Dorsolateral prefrontal cortex (tissue), 122 donors: ENCODE measurements at places on chromosomes 1 and 21. TPM values are rescaled to one million over a fixed set of nuclear protein-coding genes. Genes with fewer than 3 reads are reported as not detected.

DNA sequence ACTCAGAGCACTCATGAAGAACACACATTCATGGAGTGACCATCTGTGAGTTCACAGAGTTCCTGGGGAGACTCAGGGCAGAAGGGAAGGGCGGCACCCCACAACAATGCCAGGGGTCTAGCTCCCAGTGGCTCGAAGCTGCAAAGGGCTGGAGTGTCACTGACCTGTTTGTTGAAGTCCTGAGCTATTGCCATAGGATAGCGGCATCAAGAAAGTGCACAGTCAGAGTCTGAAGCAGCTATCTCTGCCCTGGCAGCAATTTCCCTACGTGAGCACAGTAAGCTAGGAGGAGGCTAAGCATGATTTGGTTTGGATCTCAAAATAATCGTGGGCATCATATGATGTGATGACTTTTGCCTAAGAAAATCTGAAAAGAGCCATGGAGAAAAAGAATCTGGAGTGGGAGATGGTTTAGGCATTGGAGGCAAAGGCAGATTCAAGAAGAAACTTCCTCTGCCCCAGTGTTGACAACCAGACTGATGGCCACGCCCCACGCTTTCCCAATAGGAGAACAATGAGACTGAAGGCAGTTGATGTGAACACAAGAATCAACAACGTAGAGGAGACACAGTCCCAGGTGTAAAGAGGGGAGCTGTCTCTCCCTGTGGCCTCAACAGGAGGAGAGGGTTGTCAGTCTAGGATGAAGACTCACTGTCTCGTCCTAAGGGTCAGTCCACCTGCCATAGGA lies 100.0 kb upstream of the SLC25A33 start:
- no peak for DNase-seq

- no peak for DNase-seq
Measured at GRCh38 chr1:38858833-38859560, 575 bp downstream of the RRAGC start.

GRCh38 chr1:41918450-41919043 lies at the start of gene HIVEP3:
Gene HIVEP3 (minus strand): TSS chr1:41918922.
- DNase-seq = peak; percentile 46

DNA sequence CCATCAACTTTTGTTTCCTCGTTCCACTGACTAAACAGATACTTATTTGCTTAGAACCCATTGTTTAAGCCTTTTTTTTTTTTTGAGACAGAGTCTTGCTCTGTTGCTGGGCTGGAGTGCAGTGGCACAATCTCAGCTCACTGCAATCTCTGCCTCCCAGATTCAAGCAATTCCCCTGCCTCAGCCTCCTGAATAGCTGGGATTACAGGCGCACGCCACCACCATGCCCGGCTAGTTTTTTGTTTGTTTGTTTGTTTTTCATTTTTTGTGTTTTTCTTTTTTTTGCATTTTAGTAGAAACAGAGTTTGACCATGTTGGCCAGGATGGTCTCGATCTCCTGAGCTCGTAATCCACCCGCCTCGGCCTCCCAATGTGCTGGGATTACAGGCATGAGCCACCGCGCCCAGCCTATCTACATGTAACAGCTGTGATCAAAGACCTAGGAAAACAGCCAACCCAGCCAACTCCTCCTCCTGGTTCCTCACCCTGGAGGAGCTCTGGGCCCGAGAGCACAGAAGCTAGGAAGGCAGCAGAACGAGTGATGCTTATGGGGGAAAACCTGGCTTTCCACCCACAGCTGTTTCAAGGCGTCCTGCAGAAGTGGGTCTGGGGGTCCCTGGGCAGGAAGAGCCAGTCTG lies 32.9 kb downstream of the KCNN3 start:
- no peak for DNase-seq

DNA sequence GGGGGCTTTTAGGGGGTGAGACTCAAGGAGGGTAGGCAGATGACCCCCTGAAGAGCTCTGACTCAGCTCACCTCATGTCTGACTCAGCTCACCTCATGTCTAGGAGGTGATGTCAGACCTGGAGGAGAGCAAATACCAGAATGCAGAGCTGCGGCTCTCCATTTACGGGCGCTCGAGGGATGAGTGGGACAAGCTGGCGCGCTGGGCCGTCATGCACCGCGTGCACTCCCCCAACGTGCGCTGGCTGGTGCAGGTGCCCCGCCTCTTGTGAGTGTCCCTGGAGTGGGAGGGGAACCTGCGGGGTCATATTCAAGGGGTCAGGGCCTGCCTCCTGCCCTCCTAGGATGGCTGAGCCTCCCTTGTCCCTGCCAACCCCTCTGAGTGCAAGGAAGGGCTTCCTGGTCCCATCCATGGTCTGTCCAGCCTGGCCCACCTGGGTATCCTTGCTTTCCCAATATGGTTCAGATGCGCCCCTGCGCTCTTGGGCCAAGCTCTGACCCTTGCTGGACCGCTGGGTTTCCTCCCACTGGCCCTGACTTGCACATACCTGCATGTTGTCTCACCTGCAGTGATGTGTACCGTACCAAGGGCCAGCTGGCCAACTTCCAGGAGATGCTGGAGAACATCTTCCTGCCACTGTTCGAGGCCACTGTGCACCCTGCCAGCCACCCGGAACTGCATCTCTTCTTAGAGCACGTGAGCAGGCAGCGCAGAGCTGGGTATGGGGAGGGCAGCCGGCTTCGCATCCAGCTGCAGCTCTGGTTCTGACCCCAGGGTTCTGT lies 9.1 kb downstream of the AMPD2 start:
- no peak for DNase-seq

- no peak for DNase-seq
Measured at GRCh38 chr1:44826375-44827196, 16.5 kb downstream of the PTCH2 start.

GRCh38 chr1:15883326-15883725 lies 35.8 kb downstream of the SPEN start:
- no peak for DNase-seq

- DNase-seq = no peak
Measured at GRCh38 chr1:51331206-51332100, 1.1 kb upstream of the TTC39A start.

- DNase-seq = no peak
Measured at GRCh38 chr1:156936721-156937220, 16.3 kb downstream of the LRRC71 start.

DNA sequence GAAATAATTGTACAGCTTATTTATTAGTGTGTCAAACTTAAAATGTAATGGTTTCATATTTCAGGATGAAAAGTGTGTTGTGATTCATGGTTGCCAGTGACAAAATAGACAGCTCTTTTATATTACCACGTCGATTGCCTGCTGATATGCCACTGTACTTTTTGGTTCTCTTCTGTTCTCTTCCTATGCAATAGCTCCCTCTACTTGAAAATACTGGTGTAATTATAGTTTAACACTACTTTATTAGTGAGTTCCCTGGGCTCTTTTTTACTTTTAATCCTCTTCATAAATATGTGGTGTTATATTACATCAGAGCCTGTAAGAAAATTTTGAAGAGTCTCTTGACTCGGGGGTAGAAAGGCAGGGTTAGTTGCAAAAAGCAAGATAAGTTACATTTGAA lies 111.3 kb downstream of the PATJ start:
- DNase-seq = no peak

GRCh38 chr1:38263438-38263837 lies 216.8 kb upstream of the POU3F1 start:
- DNase-seq = no peak

DNA sequence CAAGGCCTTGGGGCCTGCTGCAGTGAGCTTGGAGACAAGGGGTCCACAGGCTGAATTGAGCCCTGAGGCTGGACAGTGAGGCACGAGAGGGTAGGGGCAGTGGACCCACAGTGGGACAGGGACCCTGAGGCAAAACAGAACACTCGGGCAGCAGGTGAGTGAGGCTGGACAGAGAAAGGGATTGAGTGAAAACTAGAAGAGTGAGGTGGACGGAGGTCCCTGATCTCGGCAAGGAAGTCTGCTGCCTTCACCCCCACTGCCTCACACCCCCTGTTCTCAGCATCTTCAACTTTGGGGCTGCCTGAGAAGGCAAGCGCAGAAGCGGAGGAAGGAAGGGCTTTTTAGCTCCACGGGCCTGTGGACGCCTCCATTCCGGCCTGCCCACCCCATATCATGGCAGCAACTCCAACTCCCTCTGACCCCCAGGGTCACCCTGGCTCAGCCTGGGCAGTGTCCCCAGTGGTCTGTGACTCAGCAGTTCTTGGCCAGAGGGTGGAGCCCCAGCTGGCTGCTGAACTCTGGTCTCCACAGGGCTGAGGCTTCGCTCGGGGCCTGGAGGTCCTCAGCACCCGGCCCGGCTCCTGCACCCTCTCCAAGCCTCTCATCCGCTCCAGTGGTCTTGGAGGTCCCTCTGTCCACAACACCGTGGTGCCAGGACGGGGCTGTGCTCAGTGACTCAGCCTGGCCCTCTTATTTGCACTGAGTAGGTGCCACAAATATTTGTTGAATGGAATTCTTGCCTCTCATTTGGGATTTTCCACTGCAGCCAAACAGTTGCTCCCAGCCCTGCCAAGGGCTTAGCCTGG lies 60.0 kb upstream of the EPS8L3 start:
- no peak for DNase-seq

The OVAAL gene
- not detected for total RNA-seq

The RBM11 gene
- total RNA-seq = 10.7 TPM

The AGPAT3 gene
- 116 TPM for total RNA-seq

The AIRE gene
- total RNA-seq = 1.2 TPM

The SUSD4 gene
- 69.3 TPM for total RNA-seq

The NMNAT1 gene
- total RNA-seq = 17.5 TPM

The CSF3R gene
- total RNA-seq = 25.8 TPM
